ENCODE measurements at places on chromosomes 16 and 17.

DNA sequence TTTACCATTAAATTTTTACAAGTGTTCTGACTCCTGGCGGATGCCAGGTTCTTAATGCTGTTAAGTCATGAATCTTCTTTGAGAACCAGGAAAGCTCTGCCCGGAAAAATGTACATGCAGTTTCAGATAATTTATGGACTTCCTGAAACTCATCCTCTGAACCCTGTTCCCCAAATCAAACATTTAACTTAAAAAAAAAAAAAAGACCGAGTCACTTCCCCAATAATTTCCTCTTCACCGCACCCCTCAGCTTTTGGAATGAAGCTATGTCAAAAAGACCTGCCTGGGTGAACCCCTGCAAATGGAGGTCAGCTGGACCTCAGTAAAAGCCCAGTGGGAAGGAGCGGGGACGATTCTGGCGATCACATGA is 15.0 kb downstream of the ZNF232 start:
- no peak for DNase-seq

DNA sequence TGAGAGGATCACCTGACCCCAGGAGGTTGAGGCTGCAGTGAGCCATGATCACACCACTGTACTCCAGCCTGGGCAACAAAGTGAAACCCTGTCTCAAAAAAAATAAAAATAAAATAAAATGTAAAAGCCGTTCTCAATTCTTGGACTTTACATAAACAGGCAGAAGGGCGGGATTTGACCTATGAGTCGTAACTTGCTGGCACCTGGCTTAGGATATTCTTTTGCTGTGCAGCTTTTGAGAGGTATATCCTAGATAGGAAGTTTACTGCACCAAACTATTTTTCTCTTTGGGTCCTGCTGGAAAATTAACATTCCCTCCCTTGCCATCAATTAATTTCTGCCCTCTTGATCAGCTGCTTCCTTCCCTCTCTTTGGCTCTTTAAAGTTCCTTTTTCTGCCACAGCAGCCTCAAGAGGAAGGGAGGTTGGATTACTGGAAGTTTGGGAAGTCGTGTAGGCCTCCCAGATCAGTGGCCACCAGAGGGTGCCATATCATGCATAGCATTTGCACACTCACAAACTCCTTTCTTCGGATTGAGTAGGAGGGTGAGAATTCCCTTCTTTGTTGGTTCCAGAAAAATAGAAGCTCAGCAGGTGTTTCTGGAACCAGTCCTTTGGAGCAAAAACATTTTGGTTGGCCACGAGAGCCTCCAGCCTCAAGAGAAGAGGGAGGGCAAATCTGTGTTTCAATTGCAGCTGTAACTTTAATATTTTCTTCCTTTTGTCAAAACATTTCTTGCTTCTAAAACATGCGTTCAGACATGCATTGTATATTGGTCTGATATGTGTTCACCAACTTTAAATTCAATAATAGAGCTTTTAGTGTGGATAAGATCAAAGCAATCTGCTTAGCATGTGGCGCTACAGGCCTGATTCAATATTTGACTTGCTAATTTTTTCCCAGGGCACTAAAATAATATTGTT is 147.3 kb downstream of the CCDC182 start:
- DNase-seq: peak; percentile 83

- no peak for DNase-seq
These were observed 158.2 kb downstream of the FOXL1 start for GRCh38 chr16:86736502-86736901.

- DNase-seq: peak; percentile 72
These were observed 138.7 kb upstream of the RPH3AL start for GRCh38 chr17:491086-492021.

DNA sequence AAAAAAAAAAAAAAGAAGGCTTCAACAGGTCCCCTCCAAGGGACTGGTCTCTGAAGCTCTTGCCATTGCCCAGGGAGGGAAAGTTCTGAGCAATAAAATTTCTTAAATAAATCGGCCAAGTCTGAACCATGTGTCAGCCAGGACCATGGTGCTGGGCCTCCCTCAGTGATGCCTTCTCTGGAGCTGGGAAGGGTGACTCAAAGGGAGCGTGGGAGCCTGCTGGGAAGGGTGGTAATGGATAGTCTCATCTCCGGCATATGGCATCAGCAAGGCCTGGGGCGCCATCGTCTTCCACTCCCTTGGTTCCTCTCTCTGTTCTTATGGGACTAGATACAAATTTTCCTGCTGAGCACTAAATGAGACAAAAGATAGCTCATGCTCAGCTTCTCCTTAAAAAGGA is 2.3 kb downstream of the VKORC1 start:
- no peak for DNase-seq

All from myocyte (in vitro differentiated cells).